ENCODE measurements at places on chromosomes 13 and 19.

DNA sequence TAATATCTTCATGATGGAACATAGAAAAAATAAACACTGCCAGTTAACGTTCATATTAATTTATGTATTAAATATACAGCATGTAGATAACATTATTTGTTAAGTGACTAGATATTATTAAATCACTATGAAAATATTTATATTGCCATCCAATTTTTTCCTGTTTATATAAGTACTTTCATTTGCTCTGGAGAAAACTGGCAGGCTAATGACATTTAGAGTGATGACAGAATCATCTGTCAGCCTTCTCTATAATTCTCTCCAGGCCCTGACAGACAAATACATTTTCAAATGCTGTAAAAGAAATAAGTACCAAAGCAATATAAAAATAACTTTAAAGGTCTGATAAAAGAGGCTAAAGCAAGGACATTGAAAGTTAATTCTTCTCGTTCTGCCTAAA, 2556.7 kb upstream of the PCDH20 start:
- no peak for DNase-seq

DNA sequence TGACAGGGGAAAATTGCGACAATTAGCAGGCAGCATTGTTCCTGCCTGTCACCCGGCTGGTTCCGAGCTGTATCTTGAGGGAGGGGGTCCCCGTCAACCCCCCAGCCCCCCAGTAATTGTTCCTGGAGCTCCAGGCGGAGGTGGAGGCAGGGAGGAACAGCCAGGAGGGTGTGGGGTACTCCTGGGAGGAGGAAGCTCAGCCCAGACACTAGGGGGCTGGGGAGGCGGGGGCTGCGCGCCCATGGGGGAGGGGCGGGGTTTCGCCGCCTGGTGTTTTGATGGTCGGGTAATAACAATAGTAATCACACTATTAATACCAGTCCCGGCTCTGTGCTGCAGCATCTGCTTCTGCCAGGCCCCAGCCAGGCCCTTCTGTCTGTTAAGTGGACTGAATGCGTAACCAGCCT, 8.6 kb downstream of the NPAS1 start:
- DNase-seq, result no peak

GRCh38 chr19:1837625-1838105, 10.6 kb downstream of the REXO1 start:
- DNase-seq, result peak; percentile 81

DNA sequence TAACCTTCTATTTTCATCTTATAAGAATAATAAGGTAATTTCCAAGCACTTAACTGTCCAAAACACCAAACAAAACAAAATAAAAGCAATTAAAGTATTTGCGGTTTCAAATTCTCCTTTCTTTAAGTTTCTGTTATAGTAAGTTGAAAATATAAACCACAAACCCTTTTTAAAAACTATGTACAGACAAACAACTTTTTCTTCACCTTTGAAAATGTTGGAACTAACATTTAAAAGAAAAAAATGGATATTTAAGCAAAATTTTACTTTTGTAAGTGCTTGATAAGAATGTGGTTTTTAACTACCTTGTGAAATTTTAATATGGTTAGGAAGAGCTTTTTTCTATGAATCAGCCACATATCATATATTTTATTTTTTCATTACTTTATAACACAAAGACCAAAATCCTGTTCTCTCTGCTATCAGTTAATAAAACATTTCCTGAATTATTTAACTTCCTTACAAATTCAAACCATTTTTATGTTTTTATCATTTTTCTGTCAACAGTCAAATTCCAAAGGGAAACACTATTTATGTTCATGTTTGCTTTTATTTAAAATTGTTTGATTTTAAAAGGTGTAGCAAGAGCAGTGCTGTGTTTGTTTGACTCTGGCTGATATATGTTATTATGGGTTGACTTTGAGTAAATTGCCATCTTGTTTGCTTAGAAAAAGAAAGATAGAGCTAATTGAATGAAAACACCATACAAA, 554.1 kb upstream of the KLHL1 start:
- DNase-seq, result no peak

DNA sequence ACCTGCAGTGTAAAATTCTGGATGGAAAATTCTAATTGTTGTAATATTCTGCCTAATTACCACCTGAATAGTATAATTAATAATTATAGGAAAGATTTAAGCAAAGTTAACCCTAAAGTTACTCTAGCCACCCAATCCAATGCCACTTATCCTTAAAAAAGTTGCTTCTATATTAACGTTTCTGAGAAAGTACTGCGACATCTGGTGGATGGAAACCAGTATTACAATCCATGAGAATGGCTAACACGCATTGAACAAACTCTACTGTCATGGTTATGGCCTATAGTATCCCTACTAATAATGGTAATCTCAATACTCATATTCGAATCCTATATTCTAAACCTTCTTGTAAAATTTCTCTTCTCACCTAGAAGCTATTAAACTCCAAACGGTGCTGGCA, 1551.8 kb downstream of the SLITRK1 start:
- DNase-seq, result no peak

DNA sequence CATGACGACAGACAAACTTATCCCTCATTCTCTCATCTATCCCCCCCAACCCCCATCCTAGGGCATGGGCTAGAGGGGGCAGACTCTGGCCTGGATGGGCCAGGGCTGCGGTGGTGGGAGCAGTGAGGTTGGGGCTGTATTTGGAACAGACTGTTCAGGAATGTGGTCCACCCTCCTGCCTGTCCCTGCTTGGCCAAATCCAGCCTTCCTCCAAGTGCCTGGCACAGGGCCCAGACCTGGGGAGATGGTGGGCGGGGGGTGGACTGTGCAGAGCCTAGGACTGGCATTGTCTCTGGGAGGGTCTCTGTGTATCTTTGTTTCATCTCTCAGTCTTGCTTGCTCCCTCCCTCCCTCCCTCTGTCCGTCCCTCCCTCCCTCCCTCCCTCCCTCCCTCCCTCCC, 14.2 kb downstream of the EGLN2 start:
- DNase-seq, result no peak

DNA sequence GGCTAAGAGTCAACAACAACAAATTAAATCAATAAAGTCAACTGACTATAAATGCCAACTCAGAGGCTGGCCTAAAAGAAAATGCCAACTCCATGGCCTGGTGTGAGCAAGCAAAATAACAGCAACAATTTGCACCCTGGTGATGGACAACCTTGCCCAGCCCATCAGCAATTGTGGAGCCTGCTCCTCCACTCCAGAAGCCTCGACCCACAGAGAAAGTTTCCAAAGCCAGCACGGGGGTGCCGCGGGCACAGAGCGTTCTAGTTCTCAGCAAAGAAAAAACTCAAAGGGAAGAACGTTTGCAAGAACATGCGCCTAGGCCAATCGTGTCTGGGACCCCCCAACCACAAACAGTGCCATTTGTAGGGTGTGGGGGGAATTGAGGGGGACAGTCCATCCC, 11.3 kb downstream of the EPS15L1 start:
- DNase-seq, result no peak

DNA sequence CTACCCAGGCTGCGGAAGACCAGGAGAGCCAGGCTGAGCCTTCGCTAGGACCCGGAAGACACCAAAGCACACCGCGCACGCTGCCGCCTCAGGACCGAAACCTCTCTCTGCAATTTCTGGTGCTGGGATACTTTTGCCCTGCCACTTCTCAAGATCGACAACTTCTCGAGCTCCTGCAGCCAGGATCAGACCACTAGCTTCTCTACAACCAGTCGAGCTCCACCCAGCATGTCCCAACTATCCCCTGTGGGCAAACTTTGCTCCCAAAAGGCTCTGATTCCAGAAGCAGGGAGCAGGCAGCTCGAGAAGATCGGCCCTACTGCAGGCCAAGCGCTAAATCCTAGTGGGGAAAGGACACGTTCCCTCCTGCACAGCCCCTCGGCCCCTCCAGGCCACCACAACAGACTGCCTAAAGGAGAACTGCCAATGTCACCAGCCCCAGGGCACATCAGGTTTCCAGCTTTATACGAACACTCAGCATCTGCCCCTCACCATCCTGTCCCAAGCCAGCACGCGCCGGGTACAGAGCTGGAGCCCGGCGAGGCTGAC, 979 bp downstream of the AKAP8 start:
- DNase-seq, result peak; percentile 59

DNA sequence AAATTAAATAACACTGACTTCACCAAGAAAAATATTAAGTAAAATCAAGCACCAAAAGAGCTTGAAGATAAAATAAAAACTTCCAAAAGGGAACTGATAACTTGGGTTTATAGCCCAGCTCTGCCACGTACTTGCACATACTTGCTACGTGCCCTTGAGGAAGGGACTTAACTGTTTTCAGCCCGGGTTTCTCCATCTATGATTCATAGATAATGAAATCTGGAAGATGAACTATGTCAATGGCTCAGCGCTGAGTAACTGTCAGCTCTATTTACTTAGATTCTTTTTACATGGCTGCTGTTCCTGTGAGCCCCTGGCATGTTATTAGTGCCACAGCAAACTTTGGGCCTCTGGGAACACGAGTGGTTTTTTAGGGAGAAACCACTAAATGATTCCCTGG, 9.6 kb upstream of the ZC3H13 start:
- DNase-seq, result no peak

DNA sequence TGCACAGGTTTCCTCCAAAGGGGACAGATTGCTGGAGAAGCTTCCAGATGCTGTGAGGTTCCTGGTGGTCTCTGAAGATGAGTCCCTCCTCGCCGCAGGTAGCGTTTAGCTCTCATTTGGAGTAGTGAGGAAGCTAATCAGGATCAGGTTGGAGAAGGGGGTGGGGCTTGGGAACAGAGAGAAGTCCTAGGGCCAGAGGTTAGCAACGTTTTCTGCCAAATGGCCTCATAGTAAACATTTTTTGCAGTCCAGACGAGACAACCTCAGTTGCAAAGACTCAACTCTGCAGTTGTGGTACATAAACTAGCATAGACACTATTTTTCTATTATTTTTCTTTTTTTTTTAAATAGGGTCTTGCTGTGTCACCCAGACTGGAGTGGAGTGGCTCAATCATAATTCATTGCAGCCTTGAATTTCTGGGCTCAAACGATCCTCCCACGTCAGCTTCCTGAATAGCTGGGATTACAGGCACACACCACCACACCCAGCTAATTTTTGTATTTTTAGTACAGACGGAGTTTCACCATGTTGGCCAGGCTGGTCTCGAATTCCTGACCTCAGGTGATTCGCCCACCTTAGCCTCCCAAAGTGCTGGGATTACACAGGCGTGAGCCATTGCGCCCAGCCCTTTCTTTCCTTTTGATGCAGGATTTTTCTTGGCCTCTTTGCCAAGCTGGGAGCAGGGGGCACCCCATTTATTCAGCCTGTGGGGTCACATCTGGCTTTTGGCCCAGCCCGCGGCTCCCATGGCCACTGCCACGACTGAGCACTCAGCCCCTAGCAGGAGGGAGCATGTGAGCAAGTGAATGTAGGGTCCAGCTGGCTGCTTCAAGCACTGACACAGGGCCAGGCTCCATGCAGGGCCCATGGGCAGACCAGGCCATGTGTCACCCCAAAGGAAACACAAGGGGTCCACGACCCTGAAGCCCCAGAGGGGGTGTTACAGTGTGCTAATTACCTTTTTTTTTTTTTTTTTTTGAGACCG, 34.4 kb upstream of the SIN3B start:
- no peak for DNase-seq

- DNase-seq, result peak; percentile 90
These were observed at the start of gene ZNF420 for GRCh38 chr19:37077934-37078716. Gene ZNF420, plus strand, starts transcription at chr19:37078433. Its CDS starts 10,686 bp downstream, at chr19:37089119.

DNA sequence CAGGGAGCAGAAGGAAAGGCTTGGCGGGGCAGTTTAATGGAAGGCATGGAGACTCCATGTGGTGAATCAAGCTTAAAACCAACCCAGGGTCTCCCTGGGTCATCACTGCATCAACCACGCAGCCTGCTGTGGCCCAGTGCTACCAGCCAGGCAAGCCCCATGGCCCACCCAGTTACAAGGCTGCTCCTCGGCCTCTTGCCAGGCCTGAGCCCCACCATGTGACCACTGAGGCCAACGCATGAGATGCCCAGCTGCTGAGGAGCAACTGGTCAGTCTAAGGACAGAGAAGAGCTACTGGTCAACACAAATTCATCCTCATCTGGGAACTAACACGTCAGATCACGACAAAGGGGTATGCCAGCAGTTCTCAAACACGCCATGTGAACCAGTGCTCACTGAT, 15.4 kb upstream of the KPTN start:
- no peak for DNase-seq

DNA sequence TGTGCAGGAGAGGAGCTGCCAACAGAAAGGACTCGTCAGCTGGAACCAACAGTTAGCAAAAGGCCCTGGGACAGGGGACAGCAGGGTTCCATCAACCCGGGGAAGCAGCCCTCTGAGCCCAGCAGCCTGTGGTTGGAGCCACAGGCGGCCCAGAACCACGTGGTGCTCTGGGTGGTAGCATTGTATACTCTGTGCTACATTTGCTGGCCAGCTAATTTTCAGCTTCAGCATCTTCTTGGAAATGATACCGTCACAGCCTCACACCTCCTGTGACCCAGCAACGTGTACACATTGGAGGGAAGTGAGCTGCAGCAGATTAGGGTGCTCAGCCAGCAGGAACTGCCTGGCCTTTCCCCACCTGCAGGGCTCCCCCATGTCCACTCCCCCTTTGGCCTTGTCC, 13.1 kb upstream of the MTIF3 start:
- DNase-seq, result no peak

GRCh38 chr13:60494296-60494695, 97.3 kb downstream of the TDRD3 start:
- no peak for DNase-seq

- no peak for DNase-seq
These were observed 3.6 kb upstream of the FAM187B start for GRCh38 chr19:35231956-35232645.

DNA sequence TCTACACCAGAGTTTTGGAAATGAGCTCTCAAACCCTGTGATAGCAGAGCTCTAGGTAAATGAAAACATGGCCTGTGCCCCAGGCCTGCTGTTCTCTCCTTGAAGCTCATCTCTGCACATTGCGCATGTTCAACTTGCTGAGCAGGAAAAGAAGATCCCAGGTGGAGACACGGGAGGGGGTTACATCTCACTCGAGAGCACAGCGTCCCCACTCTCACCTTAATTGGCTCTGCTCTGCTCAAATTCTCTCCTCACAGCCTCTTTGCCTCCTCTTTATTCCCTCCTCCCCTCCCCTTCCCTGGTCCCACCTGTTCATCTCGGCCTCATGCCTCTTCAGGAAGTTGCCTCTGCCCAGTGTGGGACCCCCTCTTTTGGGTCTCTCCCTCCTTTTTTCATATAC, 44.7 kb downstream of the RGCC start:
- DNase-seq, result no peak

DNA sequence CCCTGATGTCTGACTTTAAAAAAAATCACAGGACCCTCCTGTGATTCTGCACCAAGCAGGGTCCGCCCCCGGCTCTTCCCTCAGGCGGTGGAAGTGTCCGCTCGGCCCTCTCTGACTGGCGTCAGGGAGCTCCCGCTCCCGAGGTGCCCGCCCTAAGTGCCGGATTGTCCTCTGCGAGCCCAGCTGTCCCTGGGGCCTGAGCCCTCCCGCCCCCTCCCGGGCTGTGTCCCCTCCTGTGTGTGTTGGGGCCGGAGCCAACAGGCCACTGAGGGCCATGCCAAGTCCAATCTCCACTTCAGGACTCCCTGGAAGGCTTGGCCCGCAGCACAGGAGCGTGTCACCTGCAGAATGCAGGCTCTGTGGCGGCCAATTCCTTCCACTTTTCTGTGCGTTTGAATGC, 25.4 kb downstream of the MAP2K2 start:
- DNase-seq, result no peak

Data from Peyer's patch (tissue), 4 donors.